Lung (tissue), 17 donors: ENCODE measurements at places on chromosomes 1 and 21. TPM values are rescaled to one million over a fixed set of nuclear protein-coding genes. Genes with fewer than 3 reads are reported as not detected.

Gene LIN28A
- total RNA-seq: not detected

- H3K4me3 ChIP-seq: no peak overlapping the region
- no peaks in the 10 kb centered on the region for H3K36me3 ChIP-seq
- H3K27me3 ChIP-seq: no peaks in the 10 kb centered on the region
- peaks cover under 1% of the 10 kb centered on the region for H3K4me1 ChIP-seq
Measured at GRCh38 chr1:112991402-112992120, 35.6 kb upstream of the SLC16A1 start.

- H3K4me1 ChIP-seq: peaks cover 3% of the 10 kb centered on the region
- no peaks in the 10 kb centered on the region for H3K36me3 ChIP-seq
- H3K4me3 ChIP-seq: no peak overlapping the region
Measured at GRCh38 chr1:48229317-48229716, 6.8 kb downstream of the SLC5A9 start.

DNA sequence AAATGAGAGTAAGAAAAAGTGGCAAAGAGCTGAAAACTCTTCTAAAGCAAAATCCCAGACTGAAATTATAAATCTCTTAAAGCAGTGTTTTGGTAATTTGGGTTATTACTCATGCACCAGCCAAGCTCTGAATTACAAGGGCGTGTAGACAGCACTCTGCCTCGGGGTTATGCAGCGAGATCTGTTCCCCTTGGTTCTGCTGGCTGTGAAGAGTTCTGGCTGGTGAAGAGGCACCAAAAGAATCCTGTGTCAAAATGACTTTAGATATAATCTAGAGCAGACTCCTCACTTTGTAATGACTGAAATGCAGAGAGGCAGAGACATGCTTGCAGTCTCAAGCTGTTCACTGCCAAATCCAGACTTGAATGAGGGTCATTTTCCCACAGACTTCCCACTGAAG is 461.8 kb upstream of the CXADR start:
- no peak overlapping the region for H3K27ac ChIP-seq
- H3K36me3 ChIP-seq: no peaks in the 10 kb centered on the region
- H3K4me3 ChIP-seq: no peak overlapping the region
- no peaks in the 10 kb centered on the region for H3K4me1 ChIP-seq
